ENCODE measurements at places on chromosomes 3 and 15.

GRCh38 chr3:72722930-72723726, 125.1 kb downstream of the SHQ1 start:
- DNase-seq: no peak

GRCh38 chr3:131561511-131561910, 58.7 kb upstream of the MRPL3 start:
- DNase-seq: no peak

DNA sequence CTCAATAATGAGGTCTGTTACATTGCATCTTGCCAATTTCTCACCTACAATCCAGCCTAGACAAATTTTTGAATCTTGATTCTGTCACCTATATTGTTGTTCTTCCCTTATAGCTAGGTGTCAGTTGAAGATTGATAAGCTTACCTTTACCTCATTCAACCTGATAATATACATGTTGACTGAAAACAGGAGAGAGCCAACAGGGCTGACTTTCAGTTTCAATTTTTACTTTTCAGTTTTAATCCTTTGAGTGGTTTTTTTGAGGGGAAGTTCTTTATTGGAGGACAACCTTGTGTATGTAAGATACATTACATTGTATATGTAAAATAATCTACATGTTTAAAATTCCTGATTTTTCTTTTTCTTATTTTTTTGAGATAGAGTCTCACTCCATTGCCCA, 5.8 kb downstream of the ATP13A5 start:
- no peak for DNase-seq

- no peak for DNase-seq
These were observed 473.3 kb upstream of the TPRG1 start for GRCh38 chr3:188698436-188698835.

- no peak for DNase-seq
These were observed 99.1 kb downstream of the MESD start for GRCh38 chr15:80890341-80891005.

GRCh38 chr3:49271047-49271446, 6.0 kb downstream of the C3orf62 start:
- DNase-seq: no peak

DNA sequence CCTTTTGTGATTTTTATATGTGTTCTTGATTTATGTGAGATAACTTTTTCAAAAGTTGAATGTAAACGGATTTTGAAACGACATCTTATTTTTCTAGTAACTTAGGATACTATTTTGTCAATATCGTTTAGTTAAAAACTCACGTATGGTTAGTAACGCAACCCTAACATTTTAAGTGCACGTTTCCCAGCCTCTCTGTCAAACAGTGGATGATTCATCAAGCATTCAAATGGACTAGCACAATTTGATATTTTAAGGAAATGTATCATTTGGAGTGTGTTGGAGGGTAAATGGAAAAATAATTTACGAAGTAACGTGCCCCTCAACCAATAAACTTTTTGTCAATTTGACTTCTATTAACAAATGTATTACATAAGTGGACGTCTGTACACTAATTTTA, 23.3 kb downstream of the RTP3 start:
- no peak for DNase-seq

- no peak for DNase-seq
These were observed 93.1 kb upstream of the RPL32 start for GRCh38 chr3:12934431-12934830.

DNA sequence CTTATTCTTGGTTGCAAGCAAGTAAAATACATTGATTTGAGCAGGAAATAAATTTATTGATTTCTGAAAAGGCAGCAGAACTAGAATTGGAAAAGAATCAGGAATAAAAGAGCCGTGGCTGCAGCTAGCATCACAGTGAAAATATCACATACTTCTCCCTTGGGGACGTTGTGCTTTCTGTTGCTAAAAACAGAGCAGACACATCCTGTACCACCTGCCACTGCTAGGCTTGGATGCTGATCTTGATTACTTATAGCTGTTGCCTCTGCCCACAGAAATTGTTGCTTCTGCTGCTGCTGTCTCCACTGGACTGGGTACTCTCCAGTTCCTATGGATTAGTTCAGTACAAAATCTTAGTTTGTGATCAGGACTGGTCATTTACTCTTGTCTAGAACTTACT, 283.8 kb downstream of the C3orf38 start:
- DNase-seq: no peak

GRCh38 chr3:131356006-131356595, 25.5 kb upstream of the NUDT16 start:
- no peak for DNase-seq

DNA sequence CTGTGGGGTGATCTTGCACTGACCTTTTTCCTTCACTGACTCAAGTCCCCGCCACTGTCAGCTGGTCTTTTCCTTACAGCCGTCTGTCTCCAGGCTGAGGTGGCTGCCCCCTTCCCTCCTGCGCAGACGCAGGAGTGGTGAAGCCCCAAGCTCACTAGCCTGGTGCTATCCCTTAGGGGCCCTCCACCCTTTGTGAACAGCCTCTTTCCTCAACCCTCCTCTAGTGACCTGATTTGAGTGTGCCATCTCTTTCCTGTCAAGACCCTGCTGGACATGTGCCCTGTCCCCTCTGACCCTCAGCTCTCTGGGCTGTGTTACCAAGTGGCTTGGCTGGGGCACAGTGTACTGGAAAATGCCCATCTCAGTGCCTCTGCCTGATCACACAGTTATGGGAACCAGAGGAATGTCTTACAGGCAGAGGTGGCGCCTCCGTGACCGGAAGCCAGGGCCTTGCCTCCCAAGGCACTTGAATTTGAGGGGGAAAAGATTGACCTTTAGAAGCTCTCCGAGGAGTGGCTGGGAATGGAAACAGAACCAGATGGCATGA, 8.7 kb downstream of the KBTBD13 start:
- DNase-seq: no peak

GRCh38 chr3:104349836-104350235, 1016.9 kb upstream of the ALCAM start:
- no peak for DNase-seq

- DNase-seq: no peak
These were observed 372.2 kb upstream of the MCTP2 start for GRCh38 chr15:93859176-93859575.

GRCh38 chr3:100603469-100603868, 5.9 kb upstream of the ADGRG7 start:
- peak; percentile 5 for DNase-seq

- DNase-seq: no peak
These were observed 66.0 kb downstream of the ST6GAL1 start for GRCh38 chr3:186996356-186996755.

- DNase-seq: no peak
These were observed 86.9 kb downstream of the PLCH1 start for GRCh38 chr3:155658006-155658405.

DNA sequence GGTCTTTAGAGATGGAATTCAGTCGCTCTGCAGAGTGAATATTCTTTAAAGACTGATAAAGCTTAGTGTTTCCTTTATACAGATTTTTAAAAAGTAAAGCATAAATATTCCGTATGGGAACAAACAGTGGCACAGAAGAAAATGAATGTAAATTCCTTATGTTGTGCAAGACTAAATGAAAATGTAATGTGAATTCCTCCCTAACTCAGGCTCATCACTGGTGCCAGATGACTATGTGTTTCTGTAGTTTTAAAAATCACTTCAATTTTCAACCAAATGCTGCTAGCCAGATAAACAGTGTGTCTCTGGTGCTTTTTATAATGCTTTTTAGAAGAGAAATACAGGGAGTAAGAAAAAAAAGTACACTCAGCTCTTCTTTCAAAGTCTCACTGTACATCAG, 154.8 kb upstream of the SNTN start:
- no peak for DNase-seq

DNA sequence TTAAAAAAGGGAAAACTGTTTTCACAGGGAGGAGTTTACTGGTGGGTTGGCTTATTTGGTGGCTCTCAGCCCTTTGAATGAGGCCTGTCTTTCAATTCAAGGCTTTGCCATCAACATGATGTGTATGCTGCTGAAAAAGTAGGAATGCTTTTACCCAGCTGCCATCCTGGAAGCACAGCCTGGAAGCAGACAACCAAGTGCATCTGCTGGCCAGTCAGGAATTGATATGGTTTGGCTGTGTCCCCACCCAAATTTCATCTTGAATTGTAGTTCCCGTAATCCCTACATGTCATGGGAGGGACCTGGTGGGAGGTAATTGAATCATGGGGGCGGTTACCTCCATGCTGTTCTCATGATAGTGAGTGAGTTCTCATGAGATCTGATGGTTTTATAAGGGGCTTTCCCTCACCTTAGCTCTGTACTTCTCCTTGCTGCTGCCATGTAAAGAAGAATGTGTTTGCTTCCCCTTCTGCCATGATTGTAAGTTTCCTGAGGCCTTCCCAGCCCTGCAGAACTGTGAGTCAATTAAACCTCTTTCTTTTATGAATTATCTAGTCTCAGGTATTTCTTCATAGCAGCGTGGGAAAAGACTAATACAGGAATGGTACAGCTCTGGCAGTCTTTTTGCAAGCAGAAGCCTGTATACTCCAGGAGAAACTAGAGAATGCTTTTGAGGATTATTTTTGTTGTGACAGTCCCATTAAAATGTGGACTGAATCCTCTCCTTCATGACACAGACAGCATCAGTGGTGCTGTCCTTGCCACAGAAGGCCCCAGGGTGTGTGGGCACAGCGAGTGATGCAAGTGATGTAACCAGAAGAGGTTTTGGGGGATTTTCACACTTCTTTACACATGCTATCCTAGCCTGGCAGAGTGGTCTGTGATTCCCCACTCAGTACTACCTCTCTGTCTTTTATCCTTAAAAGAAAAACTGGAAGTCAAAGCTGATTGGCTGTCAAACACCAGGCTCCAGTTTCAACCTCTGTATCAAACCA, 20.0 kb downstream of the PLCL2 start:
- DNase-seq: no peak

- no peak for DNase-seq
These were observed 633.8 kb downstream of the IGSF11 start for GRCh38 chr3:118400886-118401285.

GRCh38 chr3:162512488-162512887, 1015.9 kb downstream of the OTOL1 start:
- no peak for DNase-seq

DNA sequence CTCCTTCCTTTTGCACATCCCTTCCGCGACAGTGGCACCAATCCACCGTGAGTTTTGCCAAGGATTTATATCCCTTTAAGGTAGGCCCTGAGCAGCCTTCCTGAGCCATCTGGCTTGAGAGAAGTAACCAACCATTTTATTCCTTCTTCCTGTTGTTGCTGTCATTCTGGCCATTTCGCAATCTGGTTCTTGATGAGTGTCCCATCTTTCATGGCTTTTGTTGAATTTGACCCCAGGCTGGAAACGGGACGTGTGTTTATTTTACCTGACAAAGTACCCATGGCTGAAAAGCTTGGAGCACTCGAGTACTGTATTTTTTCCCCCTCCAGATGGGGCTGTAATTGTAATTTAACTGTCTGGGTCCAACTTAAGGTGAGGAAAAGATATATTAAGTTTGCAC, 173.4 kb downstream of the WNT5A start:
- peak; percentile 45 for DNase-seq

GRCh38 chr15:51048308-51048707, 46.4 kb downstream of the TNFAIP8L3 start:
- no peak for DNase-seq

- no peak for DNase-seq
These were observed 13.8 kb upstream of the TMC3 start for GRCh38 chr15:81387621-81388435.

DNA sequence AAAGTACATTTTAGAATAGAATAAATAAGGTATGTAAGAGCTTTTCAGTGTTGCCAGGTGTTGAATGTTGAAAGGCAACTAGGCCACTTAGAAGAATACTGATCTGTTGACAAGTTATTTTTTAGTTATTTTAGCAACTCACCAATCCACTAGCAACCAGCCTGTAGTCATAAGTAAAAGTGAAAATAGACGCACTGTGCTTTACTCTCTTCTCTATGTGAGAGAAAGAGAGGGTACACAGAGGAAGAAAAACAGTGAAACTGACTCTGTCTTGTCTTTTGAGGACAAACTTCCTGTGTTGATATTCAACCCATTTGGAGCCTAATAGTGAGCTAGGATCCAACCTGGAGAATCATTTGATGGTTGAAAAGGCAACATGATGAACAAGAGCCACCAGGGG, 327.1 kb upstream of the GOLIM4 start:
- DNase-seq: no peak

- no peak for DNase-seq
These were observed 30.1 kb downstream of the GRAMD2A start for GRCh38 chr15:72167445-72167844.

- no peak for DNase-seq
These were observed 480.5 kb downstream of the OTOL1 start for GRCh38 chr3:161977063-161977462.

DNA sequence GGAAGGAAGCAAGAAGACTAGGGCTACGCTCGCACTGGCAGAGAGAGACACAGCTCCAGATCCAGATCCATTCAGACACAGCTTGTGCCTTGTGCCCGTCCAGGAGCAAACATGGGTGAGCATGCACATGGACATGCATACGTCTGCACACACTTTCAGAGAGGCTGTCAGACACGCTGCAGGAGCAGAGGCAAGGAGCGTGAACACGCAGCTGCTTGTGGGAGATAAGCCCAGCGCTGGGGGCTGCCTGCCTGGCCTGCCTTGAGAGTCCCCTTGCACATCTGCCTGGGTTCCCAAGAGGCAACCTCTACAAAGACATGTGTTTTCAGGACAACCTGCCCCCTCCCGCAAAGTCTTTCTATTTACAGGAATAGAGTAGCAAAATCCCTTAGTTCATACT, 13.6 kb upstream of the BAHD1 start:
- no peak for DNase-seq

GRCh38 chr3:69959581-69959980, 40.0 kb upstream of the SAMMSON start:
- DNase-seq: no peak

- no peak for DNase-seq
These were observed 21.5 kb downstream of the CNOT10 start for GRCh38 chr3:32706348-32707025.

DNA sequence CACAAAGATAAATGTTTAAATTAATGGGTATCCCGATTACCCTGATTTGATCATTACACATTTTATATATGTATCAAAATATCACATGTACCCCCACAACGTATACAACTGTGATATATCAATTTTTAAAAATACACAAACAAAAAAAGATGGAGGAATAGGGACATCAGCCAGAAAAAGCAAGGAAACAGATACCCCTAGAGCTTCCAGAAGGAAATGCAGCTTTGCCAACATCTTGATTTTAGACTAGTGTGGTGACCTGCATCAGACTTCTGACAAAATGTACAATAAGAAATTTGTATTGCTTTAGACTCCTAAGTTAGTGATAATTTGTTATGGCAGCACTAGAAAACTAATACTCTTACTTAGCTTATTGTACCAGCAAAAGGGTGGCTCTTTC, 483.8 kb downstream of the TUSC7 start:
- no peak for DNase-seq

- no peak for DNase-seq
These were observed 100.1 kb upstream of the ALDH1A3 start for GRCh38 chr15:100779331-100780207.
